ENCODE measurements at places on chromosomes 12 and 14.

DNA sequence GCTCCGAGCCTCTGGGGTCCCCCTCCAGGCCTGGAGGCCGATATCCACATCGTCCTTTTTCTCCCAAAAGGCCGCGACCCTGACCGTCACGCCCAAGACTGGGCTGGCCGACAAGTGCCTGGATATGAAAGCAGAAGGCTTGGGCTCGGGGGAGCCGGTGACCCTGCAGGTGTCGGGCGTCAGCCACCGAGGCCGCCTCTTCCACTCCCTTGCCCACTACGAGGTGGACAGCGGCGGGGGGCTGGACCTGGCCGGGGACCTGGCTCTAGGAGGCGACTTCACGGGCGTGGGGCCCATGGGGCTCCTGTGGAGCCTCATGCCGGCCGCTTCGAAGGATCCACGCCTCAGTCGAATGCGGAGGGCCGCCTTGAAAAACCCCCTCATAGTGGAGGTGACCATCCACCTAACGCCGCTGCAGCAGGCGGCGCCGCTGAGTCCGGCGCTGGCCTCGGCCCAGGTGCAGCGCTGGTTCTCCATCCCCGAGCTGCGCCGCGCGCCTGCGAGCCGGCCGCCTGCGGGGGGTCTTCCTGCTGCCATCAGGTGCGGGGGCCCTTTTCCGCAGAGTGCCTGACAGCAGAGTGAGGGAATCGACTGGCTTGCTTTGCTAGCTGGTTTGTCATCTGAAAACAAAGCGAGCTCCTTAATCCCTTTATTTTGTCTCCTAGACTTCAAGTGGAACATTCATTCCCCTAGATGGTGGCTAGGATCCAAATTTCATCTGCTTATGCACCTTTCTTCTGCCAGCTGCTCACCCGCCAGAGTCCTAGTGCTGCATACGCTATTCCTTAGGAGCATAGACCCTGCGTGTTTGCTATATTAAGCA lies 10.6 kb upstream of the DNAL1 start:
- peak; percentile 40 for DNase-seq

- DNase-seq = no peak
These were observed 115.0 kb upstream of the RPH3A start for GRCh38 chr12:112676507-112676906.

- no peak for DNase-seq
These were observed 7.7 kb downstream of the SSH1 start for GRCh38 chr12:108849660-108850059.

GRCh38 chr14:22929961-22930364 lies 787 bp upstream of the PRMT5 start:
- DNase-seq = peak; percentile 72

Data from SHP77 (cell line).